ENCODE measurements at places on chromosomes 12 and 14.

DNA sequence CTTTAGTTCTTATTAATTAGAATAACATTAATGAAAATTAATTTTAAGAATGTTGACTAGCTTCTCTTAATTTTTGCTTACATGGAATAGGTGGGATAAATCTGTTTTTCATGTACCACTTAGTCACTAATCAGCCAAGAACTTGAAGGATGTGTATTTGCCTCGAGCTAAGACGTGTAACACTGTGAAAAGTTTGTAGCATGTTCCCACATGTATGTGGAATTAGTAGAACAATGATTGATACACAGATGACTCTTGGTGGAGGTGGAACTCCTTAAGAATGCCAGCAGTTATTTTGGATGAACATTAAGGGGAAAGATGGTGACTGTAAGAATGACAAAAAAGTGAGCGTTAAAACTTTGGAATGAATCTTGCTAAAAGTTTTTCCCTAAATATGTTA is 435.7 kb upstream of the MDGA2 start:
- DNase-seq = no peak

- no peak for DNase-seq
These were observed 166.7 kb downstream of the KCNA5 start for GRCh38 chr12:5210179-5210922.

DNA sequence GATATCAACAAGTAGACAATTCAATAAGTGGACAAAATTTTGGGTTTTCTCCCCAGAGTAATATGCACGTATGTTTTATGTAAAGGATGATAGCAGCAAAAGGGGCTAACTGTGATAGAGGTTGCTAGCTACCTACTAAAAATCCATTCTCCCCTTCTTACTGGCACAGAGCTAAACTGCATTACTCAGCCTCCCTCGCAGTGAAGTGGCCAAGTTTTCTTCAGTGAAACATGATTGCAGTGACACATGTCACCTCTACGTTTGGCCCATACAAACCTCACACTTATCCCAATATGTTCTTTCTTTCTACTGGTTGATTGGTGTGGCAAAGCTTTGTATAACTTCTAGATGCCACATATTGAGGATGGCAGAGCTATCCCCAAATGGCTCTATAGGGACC is 34.3 kb downstream of the GPR65 start:
- no peak for DNase-seq

- DNase-seq = no peak
These were observed 206.9 kb upstream of the AMIGO2 start for GRCh38 chr12:47286676-47287075.

GRCh38 chr12:95637471-95638155 is 86.3 kb upstream of the USP44 start:
- no peak for DNase-seq

DNA sequence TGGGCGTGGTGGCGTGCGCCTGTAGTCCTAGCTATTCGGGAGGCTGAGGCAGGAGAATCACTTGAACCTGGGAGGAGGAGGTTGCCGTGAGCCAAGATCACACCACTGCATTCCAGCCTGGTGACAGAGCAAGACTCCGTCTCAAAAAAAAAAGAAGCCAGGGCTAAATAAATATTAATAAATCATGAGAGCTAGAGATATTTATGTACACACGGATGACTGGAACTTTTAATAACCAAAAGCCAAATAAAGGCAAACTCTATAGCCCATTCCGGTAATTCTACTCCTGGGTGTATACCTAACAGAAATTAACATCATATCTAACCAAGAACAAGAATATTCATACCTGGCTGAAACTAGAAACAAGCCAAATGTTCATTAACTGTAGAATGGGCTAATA is 7.7 kb upstream of the TRAFD1 start:
- DNase-seq = no peak

- DNase-seq = no peak
These were observed 421 bp downstream of the RTL1 start for GRCh38 chr14:100903134-100903468.

Measured in HCT116 (cell line).